ENCODE measurements at places on chromosomes 2 and 18. TPM values are rescaled to one million over a fixed set of nuclear protein-coding genes. Genes with fewer than 3 reads are reported as not detected.
A peak's percentile ranks its signal among the peaks of the same experiment; 100 is the strongest.

- no peak overlapping the region for H3K4me3 ChIP-seq
- peaks cover 2% of the 10 kb centered on the region for H3K4me1 ChIP-seq
- peak; percentile 77 for DNase-seq
- no peak overlapping the region for H3K27ac ChIP-seq
These were observed 456.3 kb downstream of the DLGAP1 start for GRCh38 chr18:3998698-3999333.

Gene FSHR
- not detected for total RNA-seq

DNA sequence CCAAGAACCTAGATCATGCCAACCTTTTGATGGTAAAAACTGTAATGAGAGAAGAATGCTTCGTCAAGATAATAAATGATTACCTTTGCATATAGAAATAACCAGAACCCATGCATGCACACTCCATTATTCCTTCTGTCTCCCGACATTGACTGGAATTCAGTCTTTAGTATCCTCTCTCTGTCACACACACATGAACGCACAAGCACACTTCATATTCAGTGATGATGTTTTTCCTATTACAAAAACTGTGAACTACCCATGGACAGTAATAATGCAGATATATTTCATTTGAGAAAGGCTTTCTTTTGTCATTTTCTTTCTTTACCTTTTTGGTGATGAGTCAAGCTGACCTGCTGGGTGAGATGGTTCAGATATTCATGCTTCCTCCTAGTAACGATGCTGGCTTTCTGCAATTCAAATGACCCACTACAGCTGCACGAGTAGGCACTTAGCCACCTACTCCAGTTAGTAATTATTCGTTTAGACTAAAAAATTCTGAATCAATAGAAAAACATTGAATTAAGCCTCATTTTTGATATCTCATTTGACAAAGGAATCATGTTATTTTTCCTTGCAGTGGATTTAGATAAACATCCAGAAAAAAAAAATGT is 382.2 kb downstream of the TGIF1 start:
- no peak overlapping the region for H3K4me3 ChIP-seq
- no peaks in the 10 kb centered on the region for H3K36me3 ChIP-seq
- no peak for DNase-seq
- no peaks in the 10 kb centered on the region for H3K4me1 ChIP-seq

Gene ZBTB7C
- total RNA-seq: 10.9 TPM

GRCh38 chr2:71224457-71224856 is 2.4 kb downstream of the PAIP2B start:
- H3K4me3 ChIP-seq: no peak overlapping the region
- H3K4me1 ChIP-seq: no peaks in the 10 kb centered on the region
- DNase-seq: no peak
- H3K27ac ChIP-seq: no peak overlapping the region
- H3K27me3 ChIP-seq: no peaks in the 10 kb centered on the region

DNA sequence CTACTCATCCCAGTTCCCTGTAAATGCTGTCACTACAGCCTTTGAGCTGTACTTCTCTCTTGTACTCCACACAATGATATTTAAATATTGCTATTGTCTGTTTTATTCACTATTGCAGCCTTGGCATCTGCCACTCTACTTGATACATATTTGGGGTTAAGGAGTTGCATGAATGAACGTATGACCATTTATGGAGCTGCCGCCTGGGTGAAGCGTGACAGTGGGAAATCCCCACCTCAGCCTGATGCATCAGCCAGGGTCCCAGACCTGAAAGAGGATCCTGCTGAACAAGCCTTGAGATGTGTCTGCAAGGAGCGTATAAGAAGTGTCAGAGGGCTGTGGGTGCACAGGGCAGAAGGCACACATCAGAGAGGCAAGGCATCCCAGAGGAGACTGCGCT is 39.1 kb downstream of the MRPL35 start:
- no peaks in the 10 kb centered on the region for H3K27me3 ChIP-seq
- H3K27ac ChIP-seq: no peak overlapping the region
- DNase-seq: no peak
- H3K4me1 ChIP-seq: no peaks in the 10 kb centered on the region
- H3K36me3 ChIP-seq: no peaks in the 10 kb centered on the region

Gene CAVIN2
- 160 TPM for total RNA-seq

Gene SEMA4C
- total RNA-seq: 42.0 TPM

- no peaks in the 10 kb centered on the region for H3K4me1 ChIP-seq
- no peak overlapping the region for H3K27ac ChIP-seq
- peaks cover 7% of the 10 kb centered on the region for H3K27me3 ChIP-seq
- no peak overlapping the region for H3K4me3 ChIP-seq
- DNase-seq: no peak
These were observed 55.0 kb upstream of the CTDP1 start for GRCh38 chr18:79624356-79625170.

Gene FAM237A
- not detected for total RNA-seq

Gene SGO2
- total RNA-seq: 2.7 TPM

Measured in lung (tissue), 17 donors.